ENCODE measurements at places on chromosomes 4 and X. TPM values are rescaled to one million over a fixed set of nuclear protein-coding genes. Genes with fewer than 3 reads are reported as not detected.

DNA sequence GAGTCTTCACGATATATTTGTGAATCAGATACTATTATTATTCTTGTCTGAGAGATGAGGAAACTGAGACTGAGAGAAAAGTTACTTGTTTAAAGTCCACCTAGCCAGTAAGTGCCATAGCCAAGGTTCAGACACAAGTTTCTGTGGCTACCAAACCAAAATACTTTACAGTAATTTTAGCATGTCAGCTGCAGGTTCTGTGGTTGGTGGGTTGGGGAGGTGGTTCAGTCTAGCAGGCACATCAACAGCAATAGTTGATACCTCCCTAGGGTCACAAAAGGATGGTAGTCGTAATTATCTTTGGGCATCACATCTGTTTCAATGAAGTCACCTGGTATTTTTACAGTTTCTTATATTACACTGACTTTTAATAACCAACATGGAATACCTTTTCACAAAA lies 35.6 kb upstream of the EDA2R start:
- no peaks in the 10 kb centered on the region for H3K4me1 ChIP-seq
- DNase-seq, result no peak
- no peak overlapping the region for H3K4me3 ChIP-seq

DNA sequence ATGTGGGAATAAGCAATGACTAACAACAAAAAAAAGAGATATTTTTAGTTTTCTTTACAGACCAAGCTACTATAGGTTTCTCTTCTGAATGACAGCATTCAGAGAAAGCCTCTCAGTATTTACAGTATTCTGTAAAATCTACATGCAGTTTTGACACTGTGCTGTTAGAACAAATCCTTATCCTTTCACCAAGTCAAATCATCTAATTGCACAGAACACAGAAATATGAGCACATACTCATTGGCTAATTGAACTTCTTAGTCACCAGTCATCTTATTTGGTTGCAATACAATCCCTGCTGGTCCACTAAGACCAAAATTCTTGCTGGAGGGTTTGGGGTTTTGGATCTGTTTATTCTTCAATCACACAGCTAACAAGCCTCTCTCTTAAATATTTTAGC lies 5.7 kb downstream of the ACOT9 start:
- H3K27ac ChIP-seq, result no peak overlapping the region
- no peak overlapping the region for H3K4me3 ChIP-seq
- no peaks in the 10 kb centered on the region for H3K27me3 ChIP-seq
- H3K4me1 ChIP-seq, result peaks cover 4% of the 10 kb centered on the region
- DNase-seq, result no peak
- H3K36me3 ChIP-seq, result peaks cover 4% of the 10 kb centered on the region

DNA sequence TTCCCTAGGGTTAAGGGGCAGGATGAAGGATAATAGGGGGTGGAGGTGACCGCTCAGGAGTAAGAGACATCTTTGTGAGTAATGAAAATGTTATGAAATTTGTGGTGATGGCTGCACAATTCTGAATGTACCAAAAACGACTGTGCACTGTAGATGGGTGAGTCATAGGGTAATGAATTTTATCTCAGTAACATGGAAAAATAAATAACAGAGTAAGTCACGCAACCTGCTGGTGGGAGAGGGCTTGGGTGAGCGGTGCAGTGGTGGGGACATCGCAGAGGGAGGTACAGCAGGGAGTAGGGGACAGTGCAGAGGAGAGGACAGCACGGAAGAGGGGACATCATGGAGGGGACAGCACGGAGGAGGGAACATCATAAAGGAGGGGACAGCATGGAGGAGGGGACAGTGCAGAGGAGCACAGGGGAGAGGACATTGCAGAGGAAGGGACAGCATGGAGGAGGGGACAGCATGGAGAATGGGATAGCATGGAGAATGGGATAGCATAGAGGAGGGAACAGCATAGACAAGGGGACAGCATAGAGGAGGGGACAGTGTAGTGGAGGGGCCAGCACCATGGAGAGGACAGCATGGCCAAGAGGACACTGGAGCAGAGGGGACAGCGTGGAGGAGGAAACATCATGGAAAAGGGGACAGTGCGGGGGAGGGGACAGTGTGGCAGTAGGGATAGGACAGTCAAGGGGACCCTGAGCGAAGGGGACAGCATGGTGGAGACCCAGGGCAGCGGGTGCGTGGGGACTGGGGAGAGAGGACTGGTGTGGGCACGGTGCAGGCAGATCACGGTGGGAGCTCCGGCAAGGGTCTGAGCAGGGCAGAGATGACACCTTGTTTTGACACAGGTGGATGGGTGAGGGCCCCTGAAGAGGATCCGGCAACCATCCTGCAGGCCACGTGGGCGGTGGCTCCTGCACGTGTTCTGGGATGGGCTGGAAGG lies 68.5 kb upstream of the MXD4 start:
- H3K4me1 ChIP-seq, result no peaks in the 10 kb centered on the region
- H3K27me3 ChIP-seq, result peaks cover 9% of the 10 kb centered on the region
- no peaks in the 10 kb centered on the region for H3K36me3 ChIP-seq
- H3K4me3 ChIP-seq, result no peak overlapping the region
- H3K27ac ChIP-seq, result peak overlapping the region; percentile 36
- no peak for DNase-seq

The ADH4 gene
- total RNA-seq, result 3.7 TPM

GRCh38 chr4:5165420-5166369 lies 114.4 kb downstream of the STK32B start:
- DNase-seq, result peak; percentile 48
- peaks cover 4% of the 10 kb centered on the region for H3K4me1 ChIP-seq
- peaks cover 28% of the 10 kb centered on the region for H3K27me3 ChIP-seq
- H3K27ac ChIP-seq, result no peak overlapping the region
- no peak overlapping the region for H3K4me3 ChIP-seq

Measured in type B pancreatic cell (in vitro differentiated cells).